ENCODE measurements at places on chromosomes 1 and 21.

DNA sequence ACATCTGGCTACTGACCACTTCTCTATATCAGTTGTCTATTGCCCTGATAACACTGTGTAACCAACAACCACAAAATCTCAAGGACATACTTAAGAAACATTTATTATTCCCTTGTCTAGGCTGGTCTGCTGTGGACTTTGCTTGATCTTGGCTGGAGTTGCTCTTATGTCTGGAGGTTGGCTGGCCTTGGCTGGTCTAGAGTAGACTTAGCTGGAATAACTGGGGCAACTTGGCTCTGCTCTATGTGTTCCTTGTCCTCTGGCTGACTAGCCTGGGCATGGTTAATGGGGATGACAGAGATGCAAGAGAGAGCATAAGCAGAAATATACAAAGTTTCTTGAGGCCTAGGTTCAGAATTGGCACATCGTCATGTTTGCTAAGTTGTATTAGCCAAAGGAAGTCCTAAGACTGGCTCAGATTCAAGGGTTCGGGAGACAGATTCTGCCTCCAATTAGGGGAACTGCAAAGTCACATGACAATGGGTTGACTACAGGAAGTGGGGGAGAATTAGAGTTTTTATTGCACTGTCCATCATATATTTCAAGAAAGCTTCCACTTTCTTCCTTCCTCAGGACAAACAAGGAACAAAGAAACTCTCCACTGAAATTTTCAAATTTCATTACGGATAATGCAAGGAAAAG, 61.4 kb upstream of the HMCN1 start:
- no peak for DNase-seq

DNA sequence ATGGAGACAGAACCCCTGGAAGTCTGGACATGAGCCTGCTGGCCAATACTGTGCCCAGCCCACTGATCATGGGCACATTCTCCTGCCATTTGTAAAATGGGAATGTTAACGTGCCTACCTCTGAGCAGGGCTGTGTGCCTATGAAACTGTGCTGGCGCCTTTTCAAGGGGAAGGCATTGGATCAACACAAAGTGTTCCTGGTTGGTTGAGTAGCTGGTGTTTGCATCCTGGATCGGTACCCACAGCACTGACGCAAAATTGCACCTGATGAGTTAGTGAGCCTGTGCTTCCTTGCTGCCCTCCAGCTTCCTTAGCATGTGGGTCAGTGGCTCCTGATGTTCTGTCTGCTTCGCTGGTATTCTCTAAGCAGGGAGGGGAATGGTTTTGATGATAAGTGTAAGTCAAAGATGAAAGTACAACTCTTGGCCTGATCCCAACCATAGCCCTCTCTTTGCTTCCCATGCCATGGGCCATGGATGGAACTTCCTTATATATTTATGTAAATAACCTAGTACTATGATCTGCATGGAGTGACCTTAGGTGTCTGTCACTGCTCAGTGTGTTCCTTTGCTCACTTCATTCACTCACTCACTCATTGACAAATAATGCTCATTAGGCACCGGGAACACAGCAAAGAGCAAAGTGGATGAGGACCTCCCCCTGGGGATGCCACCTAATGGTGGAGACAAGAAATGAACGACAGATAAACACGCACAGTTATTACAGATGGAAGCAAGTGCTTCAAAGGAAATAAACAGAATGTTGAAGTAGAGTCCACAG, 22.7 kb downstream of the MAB21L3 start:
- DNase-seq = peak; percentile 27

- DNase-seq = peak; percentile 53
Observed at GRCh38 chr21:42220138-42220701, 1.3 kb downstream of the ABCG1 start.

DNA sequence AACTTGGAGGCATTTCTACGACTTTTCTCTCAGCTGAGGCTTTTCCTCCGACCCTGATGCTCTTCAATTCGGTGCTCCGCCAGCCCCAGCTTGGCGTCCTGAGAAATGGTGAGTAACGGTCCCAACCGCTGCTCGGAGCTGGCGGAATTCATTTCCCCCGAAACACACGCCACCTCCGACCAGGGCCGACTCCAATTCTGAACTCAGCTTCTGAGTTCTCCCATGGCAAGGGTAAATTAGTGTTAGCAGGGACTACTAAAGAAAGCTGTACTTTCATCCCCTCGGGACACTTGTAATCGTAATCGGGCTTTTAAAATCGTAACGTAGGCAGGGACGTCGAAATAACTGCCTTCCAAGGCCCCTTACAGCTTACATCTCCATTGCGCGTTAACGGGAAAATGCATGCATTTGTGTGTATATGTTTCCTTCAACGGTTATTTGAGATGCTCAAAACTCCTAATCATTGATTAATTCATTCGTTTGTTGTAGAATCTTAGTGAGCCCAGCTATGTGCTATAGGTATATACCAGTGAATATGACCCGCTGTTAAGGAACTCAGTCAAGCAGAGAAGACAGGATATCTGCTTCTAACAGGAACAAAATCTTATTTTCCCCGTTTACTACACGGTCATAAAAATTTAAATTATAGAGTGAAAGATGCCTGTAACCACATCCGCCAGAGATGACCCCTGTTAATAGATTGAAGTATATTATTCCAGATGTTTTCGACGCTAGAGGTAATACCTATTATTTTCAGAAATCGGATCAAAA, 472 bp downstream of the DTL start:
- DNase-seq = no peak

- no peak for DNase-seq
Observed at GRCh38 chr21:44885615-44886014, 12.1 kb upstream of the PTTG1IP start.

- DNase-seq = peak; percentile 89
Observed at GRCh38 chr21:38188037-38188436, 68.8 kb upstream of the KCNJ15 start.

Data from fibroblast of mammary gland (primary cell).